ENCODE measurements at places on chromosomes 1 and 21. TPM values are rescaled to one million over a fixed set of nuclear protein-coding genes. Genes with fewer than 3 reads are reported as not detected.

GRCh38 chr1:175209493-175209921, 16.9 kb upstream of the KIAA0040 start:
- H3K27ac ChIP-seq = peak overlapping the region; percentile 94
- no peaks in the 10 kb centered on the region for H3K27me3 ChIP-seq
- peak overlapping the region; percentile 84 for H3K4me3 ChIP-seq
- DNase-seq = no peak

- no peaks in the 10 kb centered on the region for H3K27me3 ChIP-seq
- H3K4me3 ChIP-seq = no peak overlapping the region
- H3K4me1 ChIP-seq = no peaks in the 10 kb centered on the region
- no peaks in the 10 kb centered on the region for H3K36me3 ChIP-seq
- no peak for DNase-seq
Measured at GRCh38 chr1:238061967-238062613, 171.4 kb upstream of the ZP4 start.

DNA sequence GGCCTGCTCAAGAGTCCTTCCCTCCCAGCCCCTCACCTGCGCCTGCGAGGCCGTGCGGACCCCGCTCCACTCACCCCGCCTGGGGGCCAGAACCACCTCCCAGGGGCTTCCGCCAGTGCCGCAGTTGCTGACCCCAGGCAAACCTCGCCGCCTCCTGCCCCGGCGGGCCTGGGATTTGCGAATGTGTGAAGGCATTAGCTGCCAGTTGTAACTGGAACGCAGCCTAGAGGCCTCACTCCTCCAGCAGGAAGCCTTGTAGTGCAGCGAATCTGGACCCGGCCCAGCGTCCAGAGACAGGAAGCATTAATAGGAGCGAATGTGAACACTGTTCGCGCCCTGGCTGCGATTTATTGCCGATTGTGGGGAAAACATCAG, 140.9 kb upstream of the ARHGEF16 start:
- peaks cover 10% of the 10 kb centered on the region for H3K4me1 ChIP-seq
- H3K4me3 ChIP-seq = no peak overlapping the region
- H3K36me3 ChIP-seq = peaks cover 5% of the 10 kb centered on the region
- no peak for DNase-seq

DNA sequence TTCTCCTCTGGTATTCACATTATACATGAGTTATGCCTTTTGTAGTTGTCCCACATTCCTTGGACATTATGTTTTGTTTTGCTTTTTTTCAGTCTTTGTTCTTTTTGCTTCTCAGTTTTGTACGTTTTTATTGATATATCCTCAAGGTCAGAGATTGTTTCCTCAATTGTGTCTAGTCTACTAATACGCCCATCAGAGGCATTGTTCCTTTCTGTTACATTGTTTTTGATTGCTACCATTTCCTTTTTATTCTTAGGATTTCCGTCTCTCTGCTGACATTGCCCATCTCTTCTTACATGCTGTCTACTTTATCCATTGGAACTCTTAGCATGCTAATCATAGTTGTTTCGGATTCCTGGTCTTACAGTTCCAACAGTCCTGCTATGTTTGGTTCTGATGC, 27.8 kb upstream of the MPC2 start:
- no peak overlapping the region for H3K27ac ChIP-seq
- no peak for DNase-seq
- H3K27me3 ChIP-seq = no peaks in the 10 kb centered on the region
- no peaks in the 10 kb centered on the region for H3K4me1 ChIP-seq
- H3K4me3 ChIP-seq = no peak overlapping the region

- H3K4me3 ChIP-seq = peak within 1 kb of the TSS; percentile 30
- peaks cover 1% of the 10 kb centered on the region for H3K36me3 ChIP-seq
- no peak for DNase-seq
- no peaks in the 10 kb centered on the region for H3K4me1 ChIP-seq
- H3K27me3 ChIP-seq = peaks cover 38% of the 10 kb centered on the region
Measured at GRCh38 chr1:22562584-22563583, at the start of gene EPHA8. Gene EPHA8, plus strand, starts transcription at chr1:22563489. Its CDS starts 147 bp downstream, at chr1:22563636.

DNA sequence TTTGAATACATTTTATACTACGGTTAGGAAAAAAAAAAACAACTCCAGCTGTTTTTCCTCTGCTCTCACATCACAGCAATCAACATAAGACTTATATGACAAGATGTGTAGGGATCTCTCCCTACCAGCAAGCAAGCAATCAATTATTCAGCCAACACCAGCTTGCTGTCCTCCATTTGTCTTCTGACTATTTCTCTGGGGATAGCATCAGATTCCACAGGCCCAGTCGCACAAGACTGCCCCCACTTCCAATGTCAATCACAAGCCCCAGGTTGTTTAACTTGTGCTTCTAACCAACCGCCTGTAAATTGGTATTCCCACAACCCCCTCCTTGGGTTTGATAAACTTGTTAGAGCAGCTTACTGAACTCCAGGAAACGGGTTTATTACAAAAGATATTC, 873.1 kb upstream of the TMPRSS15 start:
- no peak overlapping the region for H3K4me3 ChIP-seq
- H3K27ac ChIP-seq = no peak overlapping the region
- DNase-seq = no peak

- no peaks in the 10 kb centered on the region for H3K4me1 ChIP-seq
- H3K27ac ChIP-seq = no peak overlapping the region
- DNase-seq = no peak
- no peak overlapping the region for H3K4me3 ChIP-seq
- no peaks in the 10 kb centered on the region for H3K36me3 ChIP-seq
- H3K27me3 ChIP-seq = peaks cover 17% of the 10 kb centered on the region
Measured at GRCh38 chr1:47870480-47870879, 126.7 kb downstream of the TRABD2B start.

- no peak overlapping the region for H3K4me3 ChIP-seq
- no peaks in the 10 kb centered on the region for H3K36me3 ChIP-seq
- no peak overlapping the region for H3K27ac ChIP-seq
- peaks cover 29% of the 10 kb centered on the region for H3K27me3 ChIP-seq
- peaks cover 20% of the 10 kb centered on the region for H3K4me1 ChIP-seq
Measured at GRCh38 chr1:8118031-8118451, 91.9 kb upstream of the ERRFI1 start.

DNA sequence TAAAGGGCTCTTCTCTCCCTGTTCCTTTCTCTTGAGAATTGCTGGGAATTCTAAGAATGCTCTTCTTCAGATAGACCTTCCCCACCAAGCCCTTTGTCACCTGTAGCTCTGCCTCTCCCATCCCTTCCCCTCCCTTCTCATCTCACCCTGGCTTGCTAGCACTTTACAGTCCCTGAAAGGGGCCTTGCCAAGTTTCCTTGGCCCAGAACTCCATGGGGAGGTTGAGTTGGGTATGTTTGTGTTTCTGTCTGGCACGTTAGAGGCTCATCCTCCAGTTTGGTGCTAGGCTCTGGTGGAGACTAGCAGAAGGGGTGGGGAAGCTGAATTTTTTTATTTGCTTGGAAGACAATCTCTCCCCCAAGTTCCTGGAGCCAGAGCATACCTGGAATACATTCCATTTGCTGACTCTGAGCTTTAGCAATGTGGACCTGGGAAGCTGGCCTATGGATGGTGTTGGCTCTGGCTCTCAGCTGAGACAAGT, 4.9 kb downstream of the CGN start:
- H3K4me3 ChIP-seq = no peak overlapping the region
- H3K27ac ChIP-seq = no peak overlapping the region
- no peaks in the 10 kb centered on the region for H3K27me3 ChIP-seq
- H3K4me1 ChIP-seq = peaks cover 27% of the 10 kb centered on the region
- DNase-seq = no peak
- H3K36me3 ChIP-seq = no peaks in the 10 kb centered on the region

DNA sequence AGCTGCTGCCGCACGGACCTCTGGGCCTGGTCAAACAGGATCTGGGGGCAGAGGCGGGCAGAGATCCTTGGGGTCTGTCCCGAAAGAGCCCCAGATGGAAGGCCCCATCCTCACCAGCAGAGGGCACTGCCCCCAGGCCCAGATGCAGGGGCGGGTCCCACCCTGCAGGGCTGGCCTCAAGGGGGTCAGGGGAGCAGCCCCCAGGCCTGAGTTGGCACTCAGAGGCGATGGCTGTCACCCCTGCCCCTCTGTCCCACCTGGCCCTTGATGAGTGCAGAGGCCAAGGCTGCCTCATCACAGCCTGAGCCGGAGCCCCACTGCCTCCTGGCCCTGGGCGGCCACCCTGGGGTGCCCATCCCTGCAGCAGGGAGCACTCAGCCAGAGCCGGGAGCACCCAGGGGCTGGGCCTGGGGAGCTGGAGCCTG, 5.7 kb downstream of the ACAP3 start:
- H3K27me3 ChIP-seq = no peaks in the 10 kb centered on the region
- no peaks in the 10 kb centered on the region for H3K36me3 ChIP-seq
- DNase-seq = no peak
- no peak overlapping the region for H3K4me3 ChIP-seq

- H3K27me3 ChIP-seq = peaks cover 2% of the 10 kb centered on the region
- peak; percentile 16 for DNase-seq
- H3K36me3 ChIP-seq = no peaks in the 10 kb centered on the region
Measured at GRCh38 chr1:108897865-108898720, 21.3 kb downstream of the GPSM2 start.

GRCh38 chr1:48817505-48818114, 40.9 kb upstream of the BEND5 start:
- H3K4me3 ChIP-seq = no peak overlapping the region
- no peak overlapping the region for H3K27ac ChIP-seq
- H3K4me1 ChIP-seq = no peaks in the 10 kb centered on the region

DNA sequence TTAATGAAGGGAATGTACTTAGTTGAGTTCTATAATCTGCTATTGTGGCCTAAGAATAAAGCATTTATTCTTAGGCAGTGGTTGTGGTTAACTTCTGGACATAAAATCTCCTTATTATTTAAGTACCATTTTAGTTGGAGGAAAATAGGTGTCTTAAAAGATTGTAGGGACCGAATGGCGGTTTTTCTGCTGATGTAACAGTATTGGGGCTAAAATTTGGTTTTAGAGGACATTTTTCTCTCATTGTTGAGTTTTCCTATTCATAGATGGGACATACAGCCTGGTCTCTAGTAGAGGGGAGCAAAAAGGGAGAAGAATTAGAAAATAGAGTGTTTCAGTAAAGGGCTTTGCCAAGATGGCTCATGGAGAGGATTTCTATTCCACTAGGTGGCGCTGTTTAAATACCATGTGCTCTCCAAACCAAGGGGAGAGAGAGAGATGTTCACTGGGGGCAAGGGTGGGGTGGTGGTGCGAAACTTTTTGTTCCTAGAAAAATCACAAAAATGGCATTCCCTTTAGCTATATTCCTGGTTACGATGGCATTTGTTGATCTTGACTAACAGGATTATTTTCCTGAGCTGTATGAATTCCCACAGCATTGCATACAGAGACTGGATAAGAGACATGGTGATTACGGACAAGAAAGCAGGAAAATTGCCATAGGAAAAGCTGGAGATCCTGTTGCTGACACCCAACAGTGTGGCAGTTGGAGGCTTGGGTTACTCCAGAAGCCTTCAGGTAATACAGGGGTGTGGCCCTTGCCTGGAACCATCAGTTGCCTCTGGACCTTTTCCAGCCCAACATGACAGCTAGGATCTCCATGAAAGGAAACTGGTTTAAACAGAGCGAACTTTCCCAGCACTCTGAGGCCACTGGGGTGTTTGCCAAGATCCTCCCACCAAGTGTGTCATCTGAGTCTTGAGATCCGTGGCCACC, 18.2 kb upstream of the FCGR2A start:
- peak; percentile 54 for DNase-seq
- H3K27me3 ChIP-seq = peaks cover 36% of the 10 kb centered on the region
- no peak overlapping the region for H3K27ac ChIP-seq
- no peaks in the 10 kb centered on the region for H3K36me3 ChIP-seq
- H3K4me1 ChIP-seq = peaks cover 17% of the 10 kb centered on the region

DNA sequence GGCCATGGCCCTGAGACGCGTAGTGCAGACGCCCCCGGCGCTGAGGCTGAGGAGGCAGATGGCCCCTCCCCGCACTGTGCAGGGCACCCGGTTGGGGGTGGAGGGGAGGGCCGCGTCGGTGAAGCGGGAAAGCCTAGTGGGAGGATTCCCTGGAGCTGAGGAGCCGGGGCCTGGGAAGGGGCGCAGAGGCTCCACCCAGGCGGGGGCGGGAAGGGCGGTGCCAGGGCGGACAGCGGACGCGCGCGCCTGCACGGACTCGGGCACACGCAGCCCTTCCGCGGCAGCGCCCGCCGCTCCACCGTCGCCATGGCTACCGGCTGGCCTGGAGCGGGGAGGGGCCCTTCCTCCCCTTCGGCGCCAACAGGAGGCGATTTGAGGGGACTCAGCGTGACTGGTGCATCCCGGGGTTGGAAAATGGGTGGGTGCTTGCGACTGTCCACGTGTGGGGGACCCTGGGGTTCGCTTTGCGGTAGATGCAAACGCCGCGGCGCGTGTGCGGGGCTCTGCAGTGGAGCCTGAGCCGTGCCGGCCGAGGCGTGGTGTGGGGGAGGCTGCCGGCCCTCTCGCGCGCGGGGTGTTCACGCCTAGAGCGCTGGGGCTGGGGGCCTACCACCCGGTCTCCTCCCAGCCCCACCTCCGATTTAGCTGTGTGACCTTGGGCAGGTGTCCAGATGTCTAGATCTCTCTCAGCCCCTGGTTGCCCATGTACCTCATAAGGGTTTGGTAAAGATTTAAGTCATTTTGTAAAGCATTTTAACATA, 35.1 kb downstream of the PTPRF start:
- no peak overlapping the region for H3K27ac ChIP-seq
- H3K36me3 ChIP-seq = no peaks in the 10 kb centered on the region
- peak overlapping the region; percentile 67 for H3K4me3 ChIP-seq
- H3K27me3 ChIP-seq = peaks cover 10% of the 10 kb centered on the region
- peak; percentile 55 for DNase-seq

- peak overlapping the region; percentile 64 for H3K27ac ChIP-seq
- peaks cover 31% of the 10 kb centered on the region for H3K4me1 ChIP-seq
- H3K27me3 ChIP-seq = no peaks in the 10 kb centered on the region
- H3K4me3 ChIP-seq = peak overlapping the region; percentile 97
- DNase-seq = peak; percentile 51
Measured at GRCh38 chr1:233294913-233295236, 650 bp downstream of the PCNX2 start.

GRCh38 chr1:78054559-78054958, 8.8 kb downstream of the GIPC2 start:
- peaks cover 7% of the 10 kb centered on the region for H3K4me1 ChIP-seq
- H3K4me3 ChIP-seq = no peak overlapping the region
- no peaks in the 10 kb centered on the region for H3K36me3 ChIP-seq
- no peak for DNase-seq
- no peak overlapping the region for H3K27ac ChIP-seq

- DNase-seq = no peak
- no peaks in the 10 kb centered on the region for H3K27me3 ChIP-seq
- no peak overlapping the region for H3K4me3 ChIP-seq
- no peak overlapping the region for H3K27ac ChIP-seq
- H3K4me1 ChIP-seq = no peaks in the 10 kb centered on the region
Measured at GRCh38 chr1:180415236-180415848, 87.0 kb downstream of the ACBD6 start.

DNA sequence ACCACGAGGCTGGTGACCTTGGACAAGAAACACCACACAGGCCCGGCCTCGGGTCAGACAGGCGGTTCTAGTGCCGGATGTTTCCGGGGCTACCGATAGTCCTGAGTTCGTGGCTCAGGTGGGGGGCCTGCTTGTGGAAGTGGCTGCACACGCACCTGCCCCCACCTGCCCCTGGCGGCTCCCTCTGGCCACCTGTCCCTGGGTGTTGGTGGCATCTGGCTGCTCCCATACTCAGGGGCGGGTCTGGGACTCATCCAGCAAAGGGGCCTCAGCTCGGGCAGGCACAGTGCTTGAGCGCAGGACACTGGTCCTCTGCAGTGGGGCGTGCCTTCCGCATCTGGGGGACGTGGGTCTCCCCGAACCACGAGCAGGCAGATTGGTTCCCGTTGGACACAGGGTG, 33.6 kb downstream of the TP73 start:
- H3K4me3 ChIP-seq = no peak overlapping the region
- no peak for DNase-seq
- H3K27ac ChIP-seq = no peak overlapping the region
- H3K27me3 ChIP-seq = no peaks in the 10 kb centered on the region

The SYNC gene
- not detected for total RNA-seq

The C1orf210 gene
- not detected for total RNA-seq

The AQP10 gene
- total RNA-seq = not detected

The SH3BP5L gene
- 25.3 TPM for total RNA-seq

The SIK1 gene
- total RNA-seq = 6.7 TPM

The OR2L3 gene
- total RNA-seq = 0.07 TPM

The CCDC27 gene
- not detected for total RNA-seq
